ENCODE measurements at places on chromosomes 6 and 20.

DNA sequence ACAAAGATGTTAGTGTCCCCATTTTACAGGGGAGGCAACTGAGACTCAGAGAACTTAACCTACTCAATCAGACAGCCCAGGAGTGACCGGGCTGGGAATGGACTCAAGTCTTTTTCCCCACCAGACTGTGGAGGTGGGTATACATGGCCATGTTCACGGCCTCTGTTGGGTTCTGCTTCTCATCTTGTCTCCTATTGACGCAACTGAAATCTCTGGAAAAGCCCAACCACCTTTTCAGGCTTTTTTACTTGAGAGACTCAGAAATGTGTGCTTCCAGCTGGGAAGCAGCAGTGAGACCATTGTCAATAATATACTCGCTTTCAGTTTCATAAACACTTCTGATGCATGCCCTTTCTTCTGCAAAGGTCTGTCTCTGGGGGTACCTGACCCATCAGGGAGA, 70.7 kb downstream of the SOBP start:
- no peaks in the 10 kb centered on the region for H3K36me3 ChIP-seq
- no peaks in the 10 kb centered on the region for H3K4me1 ChIP-seq
- peak overlapping the region; percentile 40 for H3K27ac ChIP-seq
- H3K4me3 ChIP-seq, result no peak overlapping the region

DNA sequence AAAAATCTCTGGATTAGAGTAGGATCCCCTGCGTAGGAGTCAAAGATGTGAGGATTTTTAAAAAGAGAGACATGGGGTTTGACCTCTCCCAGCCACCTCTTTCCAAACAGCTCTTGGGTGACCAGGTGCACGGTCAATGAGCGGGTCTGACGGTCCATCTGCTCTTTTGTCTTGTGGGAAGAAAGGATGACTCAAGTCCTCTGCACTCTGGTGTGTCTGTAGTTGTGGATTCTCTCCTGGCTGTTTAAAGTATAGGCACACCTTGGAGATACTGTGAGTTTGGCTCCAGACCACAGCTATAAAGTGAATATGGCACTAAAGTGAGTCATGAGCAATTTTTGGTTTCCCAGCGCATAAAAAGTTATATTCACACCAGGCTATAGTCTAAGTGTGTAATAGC, 209.8 kb downstream of the BMP7 start:
- no peak overlapping the region for H3K27ac ChIP-seq
- peaks cover 8% of the 10 kb centered on the region for H3K27me3 ChIP-seq
- DNase-seq, result no peak
- H3K36me3 ChIP-seq, result no peaks in the 10 kb centered on the region
- no peak overlapping the region for H3K4me3 ChIP-seq

GRCh38 chr20:23565503-23566045, 2.7 kb downstream of the CST9L start:
- no peak for DNase-seq
- no peak overlapping the region for H3K4me3 ChIP-seq
- no peaks in the 10 kb centered on the region for H3K4me1 ChIP-seq
- no peaks in the 10 kb centered on the region for H3K27me3 ChIP-seq
- H3K27ac ChIP-seq, result no peak overlapping the region
- H3K36me3 ChIP-seq, result no peaks in the 10 kb centered on the region

GRCh38 chr20:49602345-49603208, 34.6 kb upstream of the PTGIS start:
- no peak for DNase-seq
- H3K4me3 ChIP-seq, result no peak overlapping the region
- no peaks in the 10 kb centered on the region for H3K27me3 ChIP-seq
- peaks cover 26% of the 10 kb centered on the region for H3K4me1 ChIP-seq
- no peak overlapping the region for H3K27ac ChIP-seq
- no peaks in the 10 kb centered on the region for H3K36me3 ChIP-seq

DNA sequence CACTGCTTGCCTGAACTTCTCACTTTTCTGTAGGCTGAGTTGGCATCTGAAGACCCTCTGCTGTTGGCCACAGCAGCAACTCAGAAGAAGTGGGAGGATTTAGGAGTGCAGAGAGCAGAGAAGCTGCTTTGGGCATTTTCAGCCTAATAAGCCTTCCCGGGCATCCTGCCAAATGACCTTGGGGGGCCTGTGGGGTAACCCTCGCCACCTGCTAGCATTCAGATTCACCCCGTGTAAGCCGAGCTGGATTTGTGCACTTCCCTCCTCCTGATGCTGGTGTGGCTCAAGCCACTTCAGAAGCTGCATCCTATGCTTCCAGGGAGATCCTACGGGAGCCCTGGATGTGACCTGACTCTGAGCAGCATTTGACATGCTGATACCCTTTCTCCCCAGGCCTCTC, 114.8 kb downstream of the LRFN2 start:
- H3K36me3 ChIP-seq, result no peaks in the 10 kb centered on the region
- H3K4me3 ChIP-seq, result no peak overlapping the region
- DNase-seq, result no peak

DNA sequence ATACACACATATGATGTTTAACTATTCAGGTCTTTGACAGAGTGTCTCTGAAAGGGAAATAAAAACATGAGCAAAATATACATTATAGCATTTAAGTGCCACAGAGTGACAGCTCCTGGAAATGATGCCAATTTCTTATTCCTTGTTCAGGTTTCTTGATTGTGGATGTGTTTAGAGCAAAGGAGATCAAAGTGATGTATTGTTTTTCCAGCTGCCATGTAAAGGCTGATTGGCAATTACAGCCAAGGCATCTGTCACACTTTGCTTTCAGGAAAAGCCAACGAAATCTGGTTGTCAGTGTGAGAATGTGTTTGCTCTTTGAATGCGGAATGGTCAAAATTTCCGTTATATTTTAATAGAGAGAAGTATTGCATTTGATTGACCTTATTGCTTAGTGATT, 347.8 kb upstream of the FLRT3 start:
- DNase-seq, result no peak
- no peaks in the 10 kb centered on the region for H3K4me1 ChIP-seq
- no peaks in the 10 kb centered on the region for H3K27me3 ChIP-seq
- H3K36me3 ChIP-seq, result no peaks in the 10 kb centered on the region
- H3K27ac ChIP-seq, result no peak overlapping the region
- no peak overlapping the region for H3K4me3 ChIP-seq

GRCh38 chr20:38728911-38729642, 4.8 kb downstream of the SLC32A1 start:
- no peak overlapping the region for H3K27ac ChIP-seq
- no peaks in the 10 kb centered on the region for H3K36me3 ChIP-seq
- H3K27me3 ChIP-seq, result peaks cover 99% of the 10 kb centered on the region
- peaks cover 8% of the 10 kb centered on the region for H3K4me1 ChIP-seq
- DNase-seq, result no peak
- H3K4me3 ChIP-seq, result no peak overlapping the region

DNA sequence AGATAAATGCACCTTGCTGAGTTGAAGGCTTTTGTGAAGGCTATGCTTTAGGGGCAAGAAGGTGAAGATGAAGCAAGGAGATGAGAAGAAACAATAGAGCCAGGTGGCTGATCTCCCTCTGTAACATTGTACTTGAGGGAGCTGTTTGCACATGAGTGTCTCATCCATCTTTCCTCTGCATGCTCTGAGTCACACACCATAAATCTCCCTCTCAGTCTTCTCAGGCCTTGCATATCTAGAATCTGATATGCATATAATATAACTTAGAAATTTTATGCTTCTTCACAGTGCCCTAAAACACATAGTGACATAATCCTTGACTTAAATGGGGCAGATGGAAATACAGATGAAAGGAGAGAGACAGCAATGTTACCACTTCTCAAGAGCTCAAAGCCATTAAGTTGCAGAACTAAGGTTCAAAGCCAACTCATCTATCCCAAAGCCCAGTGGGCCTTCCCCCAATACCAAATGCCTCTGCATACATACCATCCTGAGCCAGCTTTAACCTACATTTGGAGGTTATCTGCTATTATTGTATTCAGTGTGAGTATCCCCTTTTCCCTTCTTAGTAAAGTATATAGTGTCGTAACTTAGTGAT, 62.4 kb upstream of the STXBP5 start:
- no peak overlapping the region for H3K4me3 ChIP-seq
- H3K4me1 ChIP-seq, result peaks cover 6% of the 10 kb centered on the region
- H3K27me3 ChIP-seq, result no peaks in the 10 kb centered on the region
- H3K27ac ChIP-seq, result peak overlapping the region; percentile 7
- peak; percentile 40 for DNase-seq
